Omental fat pad (tissue), 4 donors: ENCODE measurements at places on chromosomes 2 and 18.

DNA sequence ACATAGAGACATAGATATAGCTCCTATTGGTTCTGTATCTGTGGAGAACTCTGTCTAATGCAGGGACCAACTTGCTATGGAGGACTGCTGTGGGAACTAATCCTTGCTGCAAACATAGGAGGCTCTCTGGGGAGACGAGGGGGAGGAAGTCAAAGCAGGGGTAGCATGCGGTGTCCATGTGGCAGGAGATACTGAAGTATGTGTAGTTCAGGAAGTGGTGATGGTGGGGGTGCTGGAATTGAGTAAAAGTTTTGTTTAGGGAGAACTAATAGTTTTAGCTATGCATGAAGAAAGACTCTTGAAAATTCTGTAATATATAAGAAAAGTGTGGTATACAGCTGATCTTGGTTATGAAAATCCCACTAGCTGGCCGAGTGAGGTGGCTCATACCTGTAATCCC, 62.0 kb downstream of the ANKRD44 start:
- DNase-seq = no peak

DNA sequence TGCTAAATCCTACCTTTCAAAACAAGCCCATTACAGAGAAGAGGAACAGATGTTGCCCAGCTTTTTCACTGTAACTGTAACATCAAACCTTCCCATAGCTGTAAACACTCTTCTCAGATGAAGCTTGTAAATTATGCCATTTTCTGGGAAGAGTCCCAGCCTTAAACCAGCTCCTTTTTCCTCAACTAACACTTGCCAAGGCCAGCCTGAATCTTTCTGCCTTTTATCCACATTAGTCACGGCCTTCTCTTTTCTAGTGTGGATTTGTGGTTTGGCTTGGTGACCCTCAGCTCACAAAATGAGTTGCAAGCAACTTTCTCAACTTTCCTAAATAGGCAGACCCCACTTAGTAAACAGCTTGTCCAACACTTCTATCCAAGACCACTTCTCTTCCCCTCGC, 90.2 kb downstream of the CABLES1 start:
- DNase-seq = no peak

- peak; percentile 23 for DNase-seq
These were observed 8.5 kb downstream of the IRS1 start for GRCh38 chr2:226791056-226791486.

DNA sequence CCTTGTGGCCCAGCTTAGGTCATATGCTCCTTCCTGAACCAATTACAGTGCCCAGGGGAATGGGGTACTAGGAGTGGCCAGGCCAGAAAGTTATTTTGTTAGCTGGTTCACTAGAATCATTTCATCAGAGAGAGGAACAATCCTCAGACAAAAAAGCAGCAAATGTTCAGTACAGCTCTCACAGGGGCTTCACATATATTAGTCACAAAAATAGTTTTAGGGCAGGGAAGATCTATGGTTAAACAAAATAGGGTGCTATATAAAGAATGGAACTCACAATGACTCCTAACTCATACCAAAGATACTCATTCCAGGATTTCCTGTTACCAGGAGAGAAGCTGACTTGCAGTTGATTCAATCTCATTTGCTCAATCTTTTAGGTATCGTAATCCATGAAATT, 71.0 kb downstream of the CWC22 start:
- DNase-seq = no peak

DNA sequence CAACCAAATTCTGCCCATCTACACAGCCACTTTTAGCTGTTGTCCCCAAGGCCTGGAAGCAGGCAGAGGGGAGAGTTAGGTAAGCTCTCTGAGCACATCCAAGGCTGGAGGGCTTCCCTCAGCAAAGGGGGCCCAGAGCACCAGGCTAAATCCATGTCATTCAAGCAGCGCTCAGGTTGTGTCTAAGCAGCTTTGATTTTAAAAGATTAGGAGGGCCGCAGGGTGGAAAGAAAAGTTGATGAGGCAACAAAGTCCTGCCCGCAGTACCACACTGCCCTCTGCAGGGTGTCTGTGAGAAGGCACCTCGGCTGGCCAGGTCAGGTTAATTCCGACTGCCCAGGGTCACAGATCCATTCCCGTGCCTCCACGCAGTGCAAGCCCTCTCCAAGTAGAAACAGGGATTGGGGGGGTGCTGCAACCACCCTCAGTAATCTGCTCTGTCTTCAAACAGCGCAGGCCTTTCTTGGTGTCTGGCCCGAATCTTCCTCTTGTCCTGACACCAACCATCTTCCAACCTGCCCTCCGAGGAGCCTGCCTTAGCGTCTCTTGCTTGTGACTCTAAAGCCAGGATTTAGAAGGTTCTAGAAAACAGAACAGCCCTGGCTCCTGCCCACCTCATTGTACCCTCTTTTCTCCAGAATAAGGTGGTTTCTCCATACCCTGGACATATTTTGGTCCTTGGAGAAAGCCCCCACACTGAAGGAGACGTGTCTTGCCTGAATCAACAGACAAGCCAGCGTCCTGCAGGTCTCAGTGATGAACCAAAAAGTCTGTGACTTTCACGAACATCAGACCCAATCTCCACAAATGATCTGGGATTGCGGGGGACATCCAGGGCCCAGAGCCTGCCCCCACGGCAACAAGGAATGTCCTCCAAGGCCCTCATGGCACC, 289.2 kb downstream of the TNS1 start:
- DNase-seq = peak; percentile 65

DNA sequence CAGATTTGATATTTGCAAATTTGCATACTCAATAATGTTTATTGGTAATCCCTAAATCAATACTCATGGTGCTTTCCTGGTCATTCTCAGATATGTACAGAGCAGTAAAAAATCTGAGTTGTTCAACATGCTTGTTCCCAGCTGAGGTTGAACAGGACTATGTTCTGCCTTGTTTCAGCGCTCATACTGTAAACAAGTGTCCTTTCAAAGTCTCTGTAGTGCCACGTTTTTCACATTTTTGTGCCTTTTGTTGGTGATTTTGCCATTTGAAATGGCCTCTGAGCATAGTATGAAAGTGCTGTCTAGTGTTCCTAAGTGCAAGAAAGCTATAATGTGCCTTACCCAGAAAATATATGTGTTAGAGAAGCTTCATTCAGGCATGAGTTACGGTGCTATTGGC, 16.0 kb upstream of the GATA6 start:
- no peak for DNase-seq

GRCh38 chr2:65504814-65505697, 72.7 kb upstream of the SPRED2 start:
- no peak for DNase-seq
